HAP-1 (cell line): ENCODE measurements at places on chromosomes 5 and 9.
A peak's percentile ranks its signal among the peaks of the same experiment; 100 is the strongest.

- DNase-seq = no peak
These were observed 259.5 kb downstream of the EBF1 start for GRCh38 chr5:158840193-158840592.

- no peak for DNase-seq
These were observed 102.3 kb downstream of the ZNF608 start for GRCh38 chr5:124644138-124644537.

GRCh38 chr9:97559111-97559514 lies 57.6 kb downstream of the TMOD1 start:
- DNase-seq = no peak

DNA sequence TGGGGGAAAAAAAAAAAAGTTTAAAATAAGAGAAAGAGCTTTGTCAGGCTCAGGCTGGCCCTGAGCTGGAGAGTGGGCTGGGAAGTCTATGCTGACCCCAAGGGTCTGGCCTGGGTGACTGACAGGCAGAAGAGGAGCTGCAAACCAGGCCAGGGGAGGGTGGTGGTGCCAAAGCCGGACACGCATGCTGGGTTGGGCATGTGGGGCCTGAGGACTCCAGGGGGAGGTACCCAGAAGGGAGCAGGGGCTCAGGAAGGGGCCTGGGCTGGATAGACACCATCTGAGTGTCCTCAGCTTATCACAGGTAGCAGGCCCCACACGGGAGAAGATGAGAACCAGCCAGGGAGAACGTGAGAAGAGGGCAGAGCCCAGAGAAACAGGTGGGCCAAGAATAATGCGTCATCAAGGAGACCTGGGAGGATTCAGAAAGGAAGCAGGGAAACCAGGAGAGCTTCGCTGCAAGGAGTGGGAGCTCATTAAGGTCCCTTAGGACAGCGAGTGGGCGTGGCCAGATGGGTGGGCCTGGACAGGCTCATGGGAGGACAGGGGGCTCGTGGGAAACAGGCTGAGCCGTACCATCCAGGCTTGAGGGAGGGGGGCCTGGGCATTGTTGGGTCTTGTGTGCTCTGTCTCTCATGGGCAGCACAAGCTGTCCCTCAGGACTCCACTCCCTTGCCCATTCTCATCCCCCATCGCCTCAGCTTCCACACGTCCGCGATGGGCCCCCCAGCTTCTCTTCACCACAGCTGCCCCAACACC lies 16.0 kb downstream of the TMOD1 start:
- DNase-seq = no peak

GRCh38 chr9:130015353-130016019 lies 27.5 kb downstream of the FNBP1 start:
- no peak for DNase-seq

DNA sequence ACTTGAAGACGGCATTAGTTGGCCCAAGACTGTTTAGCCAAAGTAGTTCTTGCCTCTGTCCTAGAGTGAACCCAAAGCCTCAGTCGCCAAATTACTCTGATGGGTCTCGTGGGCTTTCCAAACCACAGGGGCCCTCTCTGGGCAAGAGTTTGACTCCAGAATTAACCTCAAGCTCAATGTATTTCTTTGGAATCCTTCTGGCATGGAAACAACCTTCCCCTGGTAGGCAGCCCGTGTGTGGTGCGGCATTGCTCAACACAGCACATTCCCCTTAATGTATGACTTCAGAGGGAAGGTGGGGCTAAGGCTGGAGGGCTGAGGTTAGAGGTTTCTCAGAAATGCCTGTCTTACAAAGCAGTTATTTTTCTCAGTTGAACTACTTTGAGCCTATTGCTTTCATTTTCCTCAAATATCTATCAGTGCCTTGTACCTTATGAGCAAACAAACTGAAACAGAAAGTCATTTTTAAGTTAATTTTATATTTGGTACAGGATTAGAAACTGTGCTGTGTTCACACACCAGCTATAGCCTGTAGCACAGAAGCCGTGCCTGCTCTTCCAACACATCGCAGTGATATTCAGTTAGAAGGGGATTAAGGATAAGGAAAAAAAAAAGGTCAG lies 123.9 kb upstream of the HAPLN1 start:
- no peak for DNase-seq

DNA sequence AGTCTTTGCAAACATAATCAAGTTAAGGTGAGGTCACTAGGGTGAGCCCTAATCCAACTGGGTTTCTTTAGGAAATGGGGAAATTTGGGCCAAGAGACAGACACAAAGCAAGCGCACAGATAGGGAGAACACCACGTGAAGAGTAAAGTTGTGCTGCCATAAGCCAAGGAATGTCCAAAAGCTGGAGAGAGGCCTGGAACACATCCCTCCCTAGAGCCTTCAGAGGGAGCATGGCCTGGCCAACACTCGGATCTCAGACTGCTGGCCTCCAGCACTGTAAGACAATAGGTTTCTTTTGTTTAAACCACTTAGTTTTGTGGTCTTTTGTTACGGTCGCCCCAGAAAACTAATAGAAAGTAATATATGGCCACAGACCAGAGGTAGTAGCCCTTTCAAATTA lies 8.1 kb upstream of the ROR2 start:
- no peak for DNase-seq

DNA sequence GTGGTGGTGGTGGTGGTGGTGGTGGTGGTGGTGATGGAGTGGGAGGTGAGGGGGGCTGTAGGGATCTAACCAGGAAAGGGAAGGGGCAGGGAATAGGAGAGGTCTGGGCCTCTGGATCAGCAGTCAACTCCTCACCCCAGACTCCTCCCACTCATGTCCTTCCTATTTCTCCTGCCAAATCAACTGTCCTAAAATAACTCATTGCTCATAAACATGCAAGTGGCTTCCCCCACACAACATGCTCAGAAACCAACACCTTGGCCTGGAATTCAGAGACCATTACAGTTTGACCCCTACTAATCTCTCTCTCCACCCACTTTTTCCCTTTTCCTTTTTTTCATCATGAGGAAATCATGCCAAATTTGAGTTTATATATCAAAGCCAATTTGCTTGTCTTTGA lies 8.4 kb upstream of the FSD1L start:
- DNase-seq = no peak

GRCh38 chr9:114078021-114078780 lies at the start of gene AMBP:
AMBP (minus strand) TSS chr9:114078300; CDS start chr9:114078209, 91 bp downstream.
- DNase-seq = no peak

DNA sequence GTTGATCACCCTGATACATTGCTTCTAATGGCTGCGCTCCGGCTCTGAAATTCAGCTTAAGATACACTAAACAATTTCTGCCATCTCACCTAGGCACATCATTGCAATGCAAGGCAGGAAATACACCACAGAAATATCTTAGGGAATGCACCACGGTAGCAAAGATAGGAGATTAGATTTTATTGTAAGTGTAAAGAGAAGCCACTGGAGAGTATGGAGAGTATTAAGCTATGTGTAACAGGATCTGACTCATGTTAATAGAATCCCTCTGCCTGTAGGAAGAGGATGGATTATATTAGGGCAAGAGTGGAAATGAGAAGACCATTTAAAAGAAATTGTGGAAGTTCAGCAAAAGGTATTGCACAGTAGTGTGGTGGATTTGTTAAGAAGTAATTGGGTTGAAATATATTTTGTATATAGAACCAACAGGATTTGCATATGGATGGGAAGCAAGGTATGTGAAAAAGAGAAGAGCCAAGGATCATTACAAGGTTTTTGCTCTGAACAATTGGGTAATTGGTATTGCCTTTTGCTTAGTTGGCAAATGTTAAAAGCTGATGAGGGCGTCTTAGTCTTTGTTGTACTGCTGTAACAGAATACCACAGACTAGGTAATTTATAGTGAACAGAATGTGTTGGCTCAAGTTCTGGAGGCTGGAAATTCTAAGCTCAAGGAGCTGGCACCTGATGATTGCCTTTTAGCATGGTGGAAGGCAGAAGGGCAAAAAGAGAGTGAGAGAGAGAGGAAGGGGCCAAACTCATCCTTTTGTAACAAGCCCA lies 636.1 kb downstream of the PSAT1 start:
- no peak for DNase-seq

GRCh38 chr9:117098331-117098730 lies 316.5 kb downstream of the ASTN2 start:
- no peak for DNase-seq

DNA sequence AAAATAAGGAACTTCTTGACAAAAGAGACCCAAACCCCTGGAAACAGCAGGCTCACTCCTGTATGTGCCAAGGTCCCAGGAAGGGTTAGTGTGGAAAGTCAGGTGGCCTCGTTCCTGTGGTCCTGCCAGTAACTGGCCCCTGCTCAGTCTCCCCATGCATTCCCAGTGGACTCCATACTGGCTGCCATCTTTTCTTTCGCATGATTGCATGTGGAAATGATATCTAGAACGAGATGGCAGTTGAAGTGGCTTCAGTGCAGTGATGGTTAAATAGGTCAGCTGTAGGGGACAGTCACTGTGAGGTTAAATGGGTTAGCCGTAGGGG lies 30.4 kb downstream of the AHRR start:
- no peak for DNase-seq

DNA sequence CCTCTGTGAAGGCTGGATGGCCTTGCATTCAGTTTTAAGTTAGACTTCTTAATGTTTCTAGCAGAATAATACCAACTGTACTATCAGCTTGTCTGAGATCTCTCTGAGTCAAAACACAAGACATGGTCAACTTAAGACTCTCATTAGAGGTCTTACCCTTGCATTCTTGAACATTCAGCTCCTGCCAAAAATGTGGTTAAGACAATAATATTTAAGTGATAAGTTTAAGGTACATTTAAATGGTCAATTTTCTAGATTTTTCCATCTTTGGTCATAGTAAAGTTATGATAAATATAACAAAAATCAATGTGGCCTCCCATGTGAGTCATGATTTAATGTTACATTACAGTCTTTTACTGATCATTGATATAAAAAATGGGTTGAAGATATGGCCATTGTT lies 75.0 kb downstream of the NR2F1 start:
- no peak for DNase-seq

- DNase-seq = no peak
These were observed 9.8 kb downstream of the ACTL7B start for GRCh38 chr9:108845947-108846346.

GRCh38 chr9:129430940-129431643 lies 189.8 kb downstream of the C9orf50 start:
- no peak for DNase-seq

DNA sequence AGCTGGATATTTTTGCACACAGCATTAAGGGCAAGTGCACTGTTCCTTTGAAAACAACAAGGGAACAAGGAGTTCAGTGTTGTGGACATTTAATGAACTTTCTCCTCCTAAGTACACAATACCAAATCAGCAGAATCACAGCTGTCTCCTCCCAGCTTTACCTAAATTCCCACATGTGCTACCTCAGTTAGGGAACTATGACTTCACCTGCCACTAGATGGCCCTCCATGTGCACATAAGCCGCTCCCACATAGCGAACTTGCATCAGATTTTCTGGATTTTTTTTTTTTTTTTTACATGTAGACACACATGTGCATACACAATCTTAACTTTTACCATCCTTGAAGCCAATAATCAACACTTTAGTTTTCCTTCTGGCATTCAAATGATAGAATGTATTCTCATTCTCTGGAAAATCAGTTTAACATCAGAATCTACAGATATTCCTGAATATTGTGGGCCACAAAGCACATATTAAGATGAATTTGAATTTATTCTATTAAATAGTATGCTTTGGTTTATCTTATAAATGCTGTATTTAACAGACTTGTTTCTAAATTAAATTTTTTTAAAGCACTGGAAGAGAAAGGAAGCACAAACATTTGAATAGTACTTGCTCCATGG lies 123.6 kb downstream of the PALM2AKAP2 start:
- DNase-seq = peak; percentile 73

DNA sequence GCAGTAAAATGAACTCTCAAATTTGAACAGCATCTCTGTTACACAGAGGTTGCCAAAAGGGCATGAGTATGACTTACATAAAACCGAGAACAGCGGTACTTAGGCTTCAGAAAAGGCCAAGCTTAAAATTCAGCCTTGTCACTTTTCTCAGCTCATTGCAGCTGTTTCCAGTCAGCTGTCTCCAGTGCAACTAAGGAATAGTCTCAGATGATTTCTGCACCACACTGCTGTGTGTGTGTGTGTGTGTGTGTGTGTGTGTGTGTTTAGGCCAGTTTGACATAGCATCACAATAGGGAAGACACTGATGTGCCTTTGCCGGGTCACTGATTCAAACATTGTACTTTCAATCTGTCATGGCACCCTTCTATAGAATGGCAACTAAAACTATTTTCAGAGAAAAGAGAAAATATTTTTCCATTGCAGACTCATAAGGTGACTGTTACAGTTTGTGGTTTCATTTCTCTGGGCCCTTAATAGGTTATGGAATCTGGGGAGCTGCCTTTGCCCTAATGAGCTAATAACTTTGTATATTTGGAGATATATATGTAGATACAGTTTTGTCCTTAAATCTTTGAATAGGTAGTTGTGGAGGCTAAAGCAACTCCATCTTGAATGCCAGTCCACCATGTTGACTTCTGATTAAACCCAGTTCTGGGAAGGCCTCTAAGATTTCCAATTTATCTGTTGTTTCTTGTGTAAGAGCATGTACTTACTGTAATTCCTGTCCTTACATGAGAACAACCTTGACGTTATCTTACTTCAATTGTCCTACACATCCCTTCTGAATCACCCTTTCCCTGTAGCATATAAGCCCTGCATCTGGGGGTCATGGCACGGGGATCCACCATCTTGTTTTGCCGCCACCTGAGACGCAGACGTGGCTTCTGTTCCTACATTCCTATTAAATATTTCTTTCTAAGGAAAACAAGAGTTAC lies 4.5 kb downstream of the LSM11 start:
- DNase-seq = no peak

DNA sequence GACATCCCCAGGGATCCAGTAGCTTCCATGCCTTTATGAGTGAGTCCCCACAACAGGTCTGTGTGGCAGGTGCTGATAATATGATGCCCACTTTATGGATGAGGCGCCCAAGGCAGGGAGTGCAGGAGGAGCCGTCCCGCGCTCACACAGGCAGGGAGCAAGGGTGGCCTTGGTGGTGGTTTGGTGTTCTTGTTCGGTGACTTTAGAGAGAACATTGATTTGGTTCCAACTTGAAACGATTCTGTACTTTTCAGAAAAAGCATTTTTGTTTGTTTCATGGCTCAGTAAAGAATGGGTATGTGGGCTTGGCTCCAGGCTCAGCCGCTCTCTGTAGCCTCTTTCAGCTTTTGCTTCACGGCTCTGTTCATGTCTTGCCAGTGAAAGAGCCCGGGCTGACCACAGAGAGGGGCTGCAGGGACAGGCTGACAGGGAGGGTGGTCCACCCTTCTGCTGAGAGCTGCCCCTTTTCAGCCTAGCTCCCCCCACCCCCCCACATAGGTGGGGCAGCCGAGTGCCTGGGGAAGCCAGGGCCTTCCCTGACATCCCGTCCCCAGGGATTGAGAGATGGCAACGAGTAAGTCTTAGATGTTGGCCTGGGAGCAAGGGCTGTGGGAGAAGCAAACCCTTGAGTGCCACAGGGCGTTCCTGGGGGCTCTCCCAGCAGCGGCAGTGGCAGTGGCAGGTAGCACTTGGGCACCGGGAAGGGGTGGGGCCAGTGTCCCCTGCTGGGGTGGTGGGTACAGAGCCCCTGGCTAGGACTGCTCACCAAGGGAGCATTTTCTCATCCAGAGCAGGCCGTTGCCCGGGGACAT lies 28.0 kb downstream of the NCS1 start:
- DNase-seq = no peak
